Cerebellar cortex (tissue), 1 donor: ENCODE measurements at places on chromosomes 6 and 20.
A peak's percentile ranks its signal among the peaks of the same experiment; 100 is the strongest.

- DNase-seq, result no peak
Observed at GRCh38 chr6:134464690-134465411, 146.9 kb upstream of the SGK1 start.

DNA sequence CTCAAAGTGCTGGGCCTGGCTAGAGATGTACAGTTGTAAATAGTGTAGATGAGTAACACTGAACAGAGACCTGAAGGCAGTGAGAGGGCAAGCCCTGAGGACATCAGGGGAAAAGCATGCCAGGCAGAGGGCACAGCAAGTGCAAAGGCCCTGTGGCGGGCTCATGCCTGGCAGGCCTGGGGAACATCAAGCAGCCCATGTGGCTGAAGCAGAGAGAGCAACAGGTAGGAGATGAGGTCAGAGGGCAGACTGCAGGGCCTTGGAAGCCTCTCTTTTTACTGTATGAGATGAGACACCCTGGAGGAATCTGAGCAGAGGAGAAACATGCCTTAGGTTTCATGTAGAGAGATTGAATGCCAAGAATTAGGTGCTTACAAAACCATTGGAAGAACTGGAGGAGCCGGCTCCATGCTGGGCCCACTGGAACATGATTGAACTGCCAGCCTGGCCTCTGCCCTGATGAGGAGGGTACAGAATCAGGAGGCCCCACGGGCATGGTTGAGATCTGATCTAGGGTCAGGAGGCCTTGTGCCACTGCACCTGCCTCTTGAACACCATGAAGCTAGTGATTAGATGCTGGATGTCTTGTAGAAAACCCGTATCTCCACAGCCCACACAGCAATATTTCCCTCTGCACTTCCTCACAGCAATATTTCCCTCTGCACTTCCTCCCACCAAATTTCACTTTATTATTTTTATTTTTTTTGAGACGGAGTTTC is 5.9 kb upstream of the HMGA1 start:
- no peak for DNase-seq

- DNase-seq, result no peak
Observed at GRCh38 chr6:167407239-167408064, 82.6 kb downstream of the TTLL2 start.

DNA sequence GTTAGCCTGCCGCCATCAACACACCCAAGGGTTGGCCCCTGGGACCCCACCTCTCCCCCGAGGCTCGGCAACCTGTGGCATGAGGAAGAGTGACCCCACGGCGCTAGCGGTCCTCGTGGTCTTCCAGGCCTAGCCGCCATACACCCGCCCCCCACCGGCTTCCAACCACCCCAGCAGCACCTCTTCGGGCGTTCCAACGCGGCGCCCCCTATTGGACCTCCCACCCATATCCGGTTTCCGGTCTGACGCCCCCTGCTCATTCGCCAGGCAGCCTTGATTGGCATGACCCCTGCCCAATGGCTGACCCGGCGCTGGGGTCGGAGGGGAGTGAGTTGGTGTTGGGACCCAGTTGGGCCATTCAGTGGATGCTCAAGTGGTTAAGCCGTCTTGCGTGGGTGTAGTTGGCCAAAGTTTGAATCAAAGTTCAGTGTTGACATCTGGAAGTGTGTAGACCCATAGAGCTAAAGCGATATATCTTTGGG is at the start of gene GNAS-AS1:
TSS of gene GNAS-AS1 (minus strand) at position 210 of the 482 bp plus-strand sequence.
- DNase-seq, result no peak

- no peak for DNase-seq
Observed at GRCh38 chr6:155155787-155156447, 107.9 kb upstream of the CLDN20 start.

DNA sequence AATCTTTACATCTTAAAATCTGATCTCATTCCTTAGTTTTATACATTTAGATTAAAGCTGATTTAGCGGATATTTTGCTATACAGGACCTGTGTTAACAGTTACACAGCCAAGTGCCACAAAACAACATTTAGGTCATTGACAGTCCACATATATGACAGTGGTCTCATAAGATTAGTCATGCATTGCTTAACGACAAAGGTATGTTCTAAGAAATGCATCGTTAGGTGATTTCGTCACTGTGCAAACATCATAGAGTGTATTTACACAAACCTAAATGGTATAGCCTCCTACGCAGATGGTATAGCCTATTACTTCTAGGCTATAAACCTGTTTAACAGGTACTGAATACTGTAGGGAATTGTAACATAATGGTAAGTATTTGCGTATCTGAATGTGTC is 21.6 kb downstream of the ADGRG6 start:
- no peak for DNase-seq

DNA sequence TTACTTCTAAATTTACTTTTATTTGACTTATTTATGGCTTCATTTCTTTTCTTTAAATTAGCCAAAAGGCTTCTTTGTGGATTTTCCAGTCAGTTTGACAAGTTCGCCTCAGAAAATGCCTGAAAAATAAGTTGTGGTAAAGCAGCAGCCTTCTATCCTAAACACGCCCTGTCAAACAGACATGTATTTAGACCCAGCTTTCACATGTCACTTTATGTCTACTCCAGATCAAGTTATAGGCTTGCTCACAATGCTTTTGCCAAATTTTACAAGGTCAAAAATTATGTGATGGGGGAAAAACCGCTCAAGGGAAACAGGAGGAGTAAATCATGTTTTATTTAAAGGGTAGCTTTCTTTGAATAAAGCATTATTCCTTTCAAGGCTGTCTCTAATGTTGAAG is 615.0 kb downstream of the HDGFL1 start:
- no peak for DNase-seq

DNA sequence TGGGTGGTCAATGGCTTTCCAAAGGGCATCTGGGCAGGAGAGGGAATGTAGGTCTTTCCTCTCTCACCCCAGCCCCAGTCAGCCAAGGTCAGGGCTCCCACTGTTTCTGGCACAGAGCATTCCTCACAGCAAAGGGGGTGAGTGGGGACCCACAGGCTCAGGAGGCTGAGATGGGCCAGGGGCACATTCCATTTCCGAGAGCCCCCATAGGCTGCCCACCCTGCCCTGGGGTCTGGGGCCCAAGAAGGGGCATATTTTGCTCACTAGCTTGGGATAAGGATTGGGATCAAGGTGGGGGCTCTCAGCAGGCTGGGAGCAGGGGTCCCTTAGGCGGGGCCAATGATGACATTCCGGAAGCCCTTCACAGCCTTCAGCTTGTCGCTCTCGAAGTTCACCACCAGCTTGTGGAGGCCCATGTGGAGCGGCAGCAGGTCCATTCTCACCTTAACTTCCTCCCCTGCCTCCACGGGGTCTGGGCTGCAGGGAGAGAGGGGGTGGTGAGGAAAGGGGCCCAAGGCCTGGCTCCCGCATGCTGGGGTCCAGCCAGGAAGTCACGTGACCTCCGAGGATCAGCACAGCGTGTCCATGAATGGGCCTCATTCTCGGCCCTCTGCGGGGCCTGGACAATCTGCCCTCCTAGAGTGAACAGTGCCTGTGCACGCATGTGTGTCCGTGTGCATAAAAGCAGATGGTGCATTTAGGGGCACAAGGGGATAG is 35.0 kb downstream of the TGM2 start:
- no peak for DNase-seq

GRCh38 chr6:140040396-140040795 is 665.9 kb upstream of the CITED2 start:
- no peak for DNase-seq

- DNase-seq, result no peak
Observed at GRCh38 chr6:106702451-106703110, 73.2 kb downstream of the QRSL1 start.

DNA sequence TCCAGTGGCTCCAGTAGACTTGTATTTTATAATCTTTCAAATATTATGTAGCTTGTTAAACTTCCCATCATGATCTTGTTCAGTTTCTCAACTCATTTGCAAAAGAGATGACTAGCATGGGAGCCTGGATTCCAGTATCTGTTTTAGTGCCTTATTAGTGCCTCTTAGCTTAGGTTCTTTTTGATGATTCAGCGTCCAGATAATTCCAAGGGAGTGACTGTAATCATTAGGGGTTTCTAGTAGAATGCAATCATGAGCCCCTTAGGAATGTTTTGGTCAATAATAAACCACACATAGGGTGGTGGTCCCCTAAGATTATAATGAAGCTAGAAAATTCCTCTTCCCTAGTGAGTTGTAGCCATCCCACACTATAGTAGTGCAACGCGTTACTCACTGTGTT is 7.0 kb downstream of the CD2AP start:
- no peak for DNase-seq

- DNase-seq, result no peak
Observed at GRCh38 chr6:106360989-106361430, 493 bp downstream of the CRYBG1 start.

DNA sequence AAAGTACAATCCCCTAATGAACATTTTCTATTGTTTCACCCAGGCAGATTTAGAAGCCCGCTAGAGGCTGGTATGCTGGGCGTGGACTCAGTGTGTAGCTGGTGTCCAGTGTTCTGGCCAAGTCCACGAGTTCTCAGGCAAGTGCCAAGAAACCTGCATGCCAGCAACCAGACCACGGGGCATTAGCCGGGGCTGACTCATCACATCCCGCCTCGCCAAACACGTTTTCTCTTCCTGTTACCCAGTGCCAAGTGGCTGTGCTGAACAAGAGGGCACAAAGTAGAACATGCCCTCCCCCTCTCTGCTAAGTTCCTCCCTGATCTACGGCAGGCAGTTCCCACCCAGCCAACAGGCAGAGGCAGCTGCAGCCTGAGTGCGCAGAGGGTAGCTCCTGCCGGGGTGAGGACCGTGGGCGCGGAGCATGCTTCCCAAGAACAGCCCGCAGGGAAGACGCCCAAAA is 29.6 kb downstream of the RAMACL start:
- DNase-seq, result peak; percentile 98

- DNase-seq, result no peak
Observed at GRCh38 chr6:105646391-105646867, 243.5 kb upstream of the PREP start.
